Epithelial cell of prostate (primary cell): ENCODE measurements at places on chromosomes 7 and 10.

DNA sequence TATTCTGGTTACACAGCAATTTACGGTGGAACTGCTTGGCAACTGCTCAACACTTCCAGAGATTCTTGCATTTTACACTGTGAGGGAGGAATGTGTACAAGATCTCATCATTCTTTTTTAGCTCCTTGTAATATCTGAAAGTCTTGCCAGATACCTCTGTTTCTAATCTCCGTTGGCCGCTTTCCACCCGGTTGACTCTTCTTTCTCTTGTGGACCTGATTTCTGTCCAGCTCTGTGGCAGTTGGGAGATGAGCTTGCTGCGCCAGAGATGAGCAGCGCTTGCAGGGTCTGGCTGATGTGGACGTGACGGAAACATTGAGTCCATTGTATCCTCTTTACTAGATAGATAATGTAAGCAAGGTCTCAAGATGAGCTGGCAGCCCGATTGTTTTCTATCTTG lies 27.6 kb downstream of the SPAG6 start:
- no peak for DNase-seq

DNA sequence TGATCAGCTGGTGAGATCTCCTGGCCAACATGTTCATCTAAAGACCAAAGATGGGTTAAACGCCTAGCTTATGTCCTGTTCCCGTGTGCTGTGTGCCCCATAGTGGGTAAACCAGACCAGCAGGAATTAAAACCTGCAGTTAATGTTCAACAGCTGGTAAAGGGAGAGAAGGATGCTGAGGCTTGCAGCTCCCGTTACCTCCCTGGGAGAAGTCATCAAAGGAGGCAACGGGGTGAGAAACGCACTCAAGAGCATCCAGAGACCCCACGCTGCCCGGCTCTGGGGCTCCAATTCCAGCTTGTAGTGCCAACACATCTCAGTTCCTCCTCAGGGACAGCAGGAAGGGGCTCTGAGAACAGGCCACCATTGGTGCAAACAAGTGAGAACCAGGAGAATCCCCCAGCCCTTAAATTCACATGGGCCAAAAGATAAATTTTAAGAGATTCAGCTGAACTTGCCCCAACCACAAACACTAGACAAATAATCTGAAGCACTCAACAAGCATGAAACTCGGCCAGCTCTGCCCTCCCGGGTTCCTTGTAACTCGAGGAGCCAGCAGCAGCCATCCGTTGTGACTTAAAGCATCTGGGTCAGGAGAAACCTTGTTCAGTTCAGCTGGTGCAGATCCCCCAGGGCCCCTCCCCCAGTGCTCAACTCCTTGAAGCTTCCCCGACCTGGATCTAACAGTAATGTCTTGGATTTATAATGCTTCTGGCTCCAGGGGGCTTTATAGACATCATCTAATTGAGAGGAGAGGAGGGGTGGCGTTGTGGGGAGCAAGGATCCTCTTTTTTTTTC lies 29.4 kb downstream of the FAM241B start:
- no peak for DNase-seq

DNA sequence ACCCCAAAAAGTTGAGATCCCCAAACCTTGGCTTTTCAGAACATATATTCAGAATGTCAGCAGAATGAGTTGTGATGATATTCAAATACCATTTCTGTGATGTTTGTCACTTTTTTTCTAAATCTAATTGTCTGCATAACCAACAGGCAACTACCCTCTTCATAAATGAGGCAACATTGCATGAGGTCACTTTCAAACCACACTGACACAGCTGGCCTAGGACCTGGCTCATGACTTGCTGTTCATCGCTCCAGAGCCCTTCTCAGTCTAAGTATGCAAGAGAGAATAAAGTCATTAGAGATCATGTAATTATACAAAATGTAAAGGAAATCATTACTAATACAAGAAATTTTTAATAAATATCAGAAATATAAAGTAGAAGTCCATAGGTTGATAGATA lies 681.9 kb downstream of the GRM8 start:
- no peak for DNase-seq

DNA sequence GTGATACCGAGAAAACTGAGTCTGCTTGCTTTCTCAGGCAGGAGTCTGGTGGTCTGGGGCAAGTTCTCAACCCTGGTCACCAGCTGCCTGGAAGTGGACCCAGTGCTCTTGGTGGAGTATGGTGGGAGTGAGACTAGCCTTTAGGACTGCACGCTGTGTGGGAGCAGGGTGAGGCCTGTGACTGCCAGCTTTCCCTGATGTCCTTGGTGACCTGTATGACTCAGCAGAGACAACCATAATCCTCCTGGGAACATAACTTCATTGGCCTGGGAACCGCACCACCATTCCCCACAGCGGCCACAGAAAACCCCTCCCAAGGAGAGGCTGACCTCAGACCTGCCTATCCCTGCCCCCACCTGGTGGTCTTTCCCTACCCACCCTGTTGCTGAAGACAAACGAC lies 139.5 kb upstream of the CHRM2 start:
- DNase-seq, result no peak

DNA sequence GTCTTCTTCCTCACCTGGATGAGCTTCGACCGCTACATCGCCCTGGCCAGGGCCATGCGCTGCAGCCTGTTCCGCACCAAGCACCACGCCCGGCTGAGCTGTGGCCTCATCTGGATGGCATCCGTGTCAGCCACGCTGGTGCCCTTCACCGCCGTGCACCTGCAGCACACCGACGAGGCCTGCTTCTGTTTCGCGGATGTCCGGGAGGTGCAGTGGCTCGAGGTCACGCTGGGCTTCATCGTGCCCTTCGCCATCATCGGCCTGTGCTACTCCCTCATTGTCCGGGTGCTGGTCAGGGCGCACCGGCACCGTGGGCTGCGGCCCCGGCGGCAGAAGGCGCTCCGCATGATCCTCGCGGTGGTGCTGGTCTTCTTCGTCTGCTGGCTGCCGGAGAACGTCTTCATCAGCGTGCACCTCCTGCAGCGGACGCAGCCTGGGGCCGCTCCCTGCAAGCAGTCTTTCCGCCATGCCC lies 4.3 kb downstream of the GPER1 start:
- no peak for DNase-seq

- DNase-seq, result no peak
Measured at GRCh38 chr10:29886299-29886698, 173.1 kb downstream of the JCAD start.

DNA sequence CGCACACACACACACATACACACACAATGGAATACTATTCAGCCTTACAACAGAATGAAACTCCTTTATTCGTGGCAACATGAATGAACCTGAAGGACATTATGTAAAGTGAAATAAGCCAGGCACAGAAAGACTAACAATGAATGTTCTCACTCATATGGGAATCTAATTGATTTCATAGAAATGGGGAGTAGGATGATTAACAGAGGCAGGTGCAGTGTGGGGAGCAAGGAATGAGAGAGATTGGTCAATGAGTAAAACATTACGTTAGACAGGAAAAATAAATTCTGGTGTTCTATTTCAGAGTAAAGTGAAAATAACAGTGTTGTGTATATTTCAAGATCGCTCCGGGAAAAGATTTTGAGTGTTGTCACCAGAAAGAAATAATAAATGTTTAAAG lies 694.5 kb downstream of the NXPH1 start:
- DNase-seq, result no peak

- no peak for DNase-seq
Measured at GRCh38 chr7:144473908-144474307, 70.4 kb upstream of the NOBOX start.

GRCh38 chr10:116138897-116139296 lies 134.1 kb downstream of the GFRA1 start:
- DNase-seq, result peak; percentile 0

DNA sequence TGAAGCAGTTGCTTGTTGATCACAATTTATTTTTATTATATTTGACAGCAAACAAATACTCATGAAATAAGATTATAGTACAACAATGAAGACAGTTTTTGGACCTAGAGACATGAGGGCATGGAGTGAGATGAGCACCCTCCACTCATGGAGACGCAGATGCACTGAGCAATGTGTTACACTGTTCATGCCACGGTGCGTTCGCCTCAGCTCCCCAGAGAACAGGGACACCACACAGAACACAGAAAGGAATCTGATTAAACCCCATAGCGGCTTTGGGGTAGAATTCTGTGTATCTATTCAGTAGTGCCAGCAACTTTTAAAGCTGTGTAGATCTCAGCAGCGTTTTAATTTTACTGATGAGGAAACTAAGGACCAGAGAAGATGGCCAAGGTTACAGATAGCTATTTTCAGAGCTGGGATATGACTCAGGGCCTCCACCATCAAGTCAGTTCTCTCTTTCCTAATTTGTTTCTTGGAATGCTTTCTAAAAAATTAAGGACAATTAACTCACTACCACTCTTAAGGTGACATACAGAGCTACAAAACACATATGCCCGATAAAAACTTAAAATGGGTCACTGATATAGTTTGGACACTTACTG lies 33.6 kb downstream of the FAM25A start:
- DNase-seq, result no peak

DNA sequence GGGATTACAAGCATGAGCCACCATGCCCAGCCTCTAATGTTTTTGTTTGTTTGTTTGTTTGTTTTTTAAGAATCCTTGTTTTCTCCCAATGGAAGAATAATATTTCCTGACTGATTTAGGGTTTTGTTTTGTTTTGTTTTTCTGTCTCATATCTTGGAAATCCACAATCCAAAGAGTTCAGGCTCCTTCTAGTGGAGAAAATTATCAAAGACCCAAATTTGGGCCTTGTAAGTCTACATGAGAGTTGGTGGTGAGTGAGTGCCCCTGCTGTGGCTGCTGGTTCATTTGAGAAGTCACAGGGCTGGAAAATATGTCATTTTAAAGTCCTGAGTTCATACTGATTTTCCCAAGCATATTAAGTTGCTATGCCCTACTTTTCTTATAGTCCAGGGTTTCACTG lies 33.5 kb upstream of the KLHL7 start:
- no peak for DNase-seq

GRCh38 chr7:34672430-34672829 lies 14.4 kb downstream of the NPSR1 start:
- DNase-seq, result peak; percentile 10
